ENCODE measurements at places on chromosomes 4 and X.

DNA sequence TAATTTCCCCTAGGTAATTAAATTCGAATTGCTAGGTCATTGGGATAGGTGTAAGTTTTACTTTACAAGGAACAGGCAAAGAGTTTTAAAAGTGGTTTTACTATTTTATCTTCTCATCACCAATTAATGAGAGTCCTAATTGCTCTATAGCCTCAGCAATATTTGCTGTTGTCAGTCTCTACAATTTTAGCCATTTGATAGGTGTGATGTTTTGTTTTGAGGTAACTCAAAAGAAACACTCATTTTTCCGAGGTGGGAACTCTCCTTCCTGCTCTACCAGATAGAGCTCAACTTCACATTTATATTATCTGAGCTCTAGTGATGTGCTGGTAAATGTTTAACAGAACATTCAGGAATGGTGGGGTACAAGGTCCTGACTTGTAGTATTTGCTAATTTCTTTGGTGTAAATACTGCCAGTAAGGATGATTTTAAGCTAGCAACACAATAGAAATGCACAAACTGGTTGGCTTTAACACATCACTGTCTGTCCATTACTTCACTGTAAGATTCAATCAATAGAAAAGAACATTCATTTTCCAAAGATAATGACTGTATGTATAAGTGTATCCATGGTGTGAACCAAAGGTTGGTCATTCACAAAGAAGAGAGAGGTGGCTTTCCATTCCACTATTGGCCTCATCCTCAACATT is 62.7 kb downstream of the LDB2 start:
- DNase-seq = no peak

- no peak for DNase-seq
Measured at GRCh38 chr4:41693629-41694028, 54.9 kb downstream of the PHOX2B start.

DNA sequence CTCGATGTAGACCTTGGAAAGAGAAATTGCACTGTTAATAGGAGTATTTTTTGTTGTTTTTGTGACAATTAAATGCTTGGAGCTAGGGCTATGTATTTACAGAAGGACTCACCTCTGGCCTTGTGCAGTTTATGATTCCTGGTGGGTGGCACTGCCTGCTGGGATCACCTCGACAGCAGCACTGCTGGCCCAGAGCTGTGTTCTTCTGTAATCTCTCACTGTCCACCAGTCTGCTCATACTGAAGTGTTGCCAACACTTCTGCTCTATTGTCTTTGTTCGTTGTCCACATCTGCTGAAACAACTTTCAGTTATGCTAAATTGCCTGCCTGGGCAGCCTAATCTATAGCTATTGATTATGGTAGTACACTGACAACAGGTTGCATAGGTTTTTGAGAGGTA is 194.4 kb upstream of the ANK2 start:
- no peak for DNase-seq

GRCh38 chr4:10212400-10212799 is 95.8 kb upstream of the WDR1 start:
- DNase-seq = no peak

- no peak for DNase-seq
Measured at GRCh38 chrX:43880425-43880824, 1.8 kb downstream of the MAOB start.

DNA sequence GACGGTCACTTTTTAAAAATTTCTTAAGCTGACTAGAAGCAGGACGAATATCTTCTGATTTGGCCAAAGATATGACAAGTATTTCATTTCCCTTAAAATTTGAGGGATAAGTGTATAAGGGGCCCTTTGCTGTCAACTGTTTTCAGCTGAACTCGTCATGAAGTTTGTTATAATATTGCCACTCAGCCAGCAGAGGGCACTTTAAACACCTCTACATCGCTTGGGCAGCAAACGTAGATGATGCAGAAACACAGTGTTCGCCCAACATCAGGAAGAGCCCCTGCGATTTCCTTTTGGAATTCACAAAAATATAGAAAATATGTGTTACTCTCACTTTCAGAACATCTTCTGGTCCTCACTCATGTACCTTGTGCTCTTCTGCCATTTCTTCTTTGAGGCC is 435.7 kb upstream of the FMR1 start:
- no peak for DNase-seq

- DNase-seq = no peak
Measured at GRCh38 chrX:154305541-154306205, 10.1 kb downstream of the TKTL1 start.

GRCh38 chrX:149007423-149007822 is 497.7 kb downstream of the IDS start:
- no peak for DNase-seq

DNA sequence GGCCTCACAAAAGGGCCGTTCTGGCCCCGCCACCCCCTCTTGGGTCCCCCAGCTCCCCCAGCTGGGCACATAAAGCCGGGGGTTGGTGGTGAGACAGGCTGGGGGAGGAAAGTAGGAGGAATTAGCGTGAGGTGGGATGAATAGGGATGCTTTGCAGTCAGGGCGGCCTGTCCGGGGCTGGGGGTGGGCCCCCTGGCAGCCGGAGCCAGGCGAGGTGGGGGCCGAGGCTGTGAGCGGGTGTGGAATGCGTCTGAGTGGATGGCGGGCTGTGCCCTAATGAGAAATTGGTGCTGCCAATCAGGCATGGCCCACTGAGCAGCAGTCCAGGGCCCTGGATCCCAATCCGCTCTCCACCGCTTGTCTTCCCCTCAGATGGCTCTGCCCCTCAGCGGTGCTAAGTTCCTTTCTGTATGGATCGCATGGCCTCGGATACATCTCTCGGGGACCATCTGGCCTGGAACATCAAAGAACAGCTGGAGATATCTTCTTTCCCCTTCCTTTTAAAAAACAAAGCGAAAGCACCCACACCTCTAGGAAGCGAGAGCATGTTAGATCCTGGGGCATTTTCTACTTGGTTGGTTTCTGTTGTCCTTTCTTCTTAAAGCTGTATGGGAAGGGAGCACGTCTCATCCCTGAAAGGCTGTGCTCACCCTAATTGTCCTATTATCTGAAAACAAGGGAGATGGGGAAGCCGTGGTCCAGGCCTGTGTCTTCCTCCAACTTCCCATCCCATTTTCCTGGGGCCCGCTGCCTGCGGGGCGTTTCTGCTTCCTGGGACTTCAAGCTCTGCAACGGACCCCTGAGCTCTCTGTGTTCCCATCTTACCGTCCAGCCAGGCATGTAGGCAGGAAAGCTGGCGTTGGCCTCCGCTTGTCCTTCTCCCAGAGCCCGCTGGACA is 106.9 kb downstream of the SORCS2 start:
- DNase-seq = no peak

DNA sequence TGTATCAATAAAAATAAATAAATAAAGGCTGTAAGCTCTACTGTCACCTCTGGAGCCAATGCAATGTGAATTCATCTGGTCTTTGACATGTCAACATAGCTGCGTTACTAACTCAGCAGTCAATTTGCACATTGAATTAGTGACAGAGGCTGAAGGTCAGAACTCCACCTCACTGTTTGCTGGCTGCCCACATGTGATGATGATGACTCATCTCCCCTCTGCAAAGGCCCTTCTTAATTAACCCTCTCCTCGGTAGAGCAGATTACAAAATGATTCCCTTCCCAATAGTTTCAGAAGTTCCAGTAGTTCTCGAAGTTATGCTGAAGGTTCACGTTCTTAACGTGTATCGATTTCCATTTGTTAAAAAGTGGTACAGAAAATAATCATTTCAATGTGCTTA is 1626.0 kb upstream of the TENM3 start:
- DNase-seq = no peak

DNA sequence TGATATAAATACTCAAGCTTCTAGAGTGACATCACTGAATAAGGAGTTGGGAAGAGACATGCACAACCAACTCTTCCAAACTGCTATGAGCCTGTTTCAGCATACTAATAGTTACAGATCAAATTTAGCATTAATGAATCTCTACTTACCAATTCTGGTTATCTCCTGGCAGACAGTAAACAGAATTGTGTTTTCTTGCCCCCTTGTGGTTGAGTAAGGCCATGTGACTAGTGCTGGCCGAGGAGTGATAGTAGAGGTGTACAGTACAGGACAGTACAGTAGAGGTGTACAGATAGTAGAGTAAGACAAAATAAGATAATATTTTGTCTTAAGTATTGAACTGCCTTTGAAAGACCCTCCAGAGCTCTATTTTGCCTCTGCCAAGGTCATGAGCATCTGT is 681.4 kb downstream of the GABRG1 start:
- no peak for DNase-seq

DNA sequence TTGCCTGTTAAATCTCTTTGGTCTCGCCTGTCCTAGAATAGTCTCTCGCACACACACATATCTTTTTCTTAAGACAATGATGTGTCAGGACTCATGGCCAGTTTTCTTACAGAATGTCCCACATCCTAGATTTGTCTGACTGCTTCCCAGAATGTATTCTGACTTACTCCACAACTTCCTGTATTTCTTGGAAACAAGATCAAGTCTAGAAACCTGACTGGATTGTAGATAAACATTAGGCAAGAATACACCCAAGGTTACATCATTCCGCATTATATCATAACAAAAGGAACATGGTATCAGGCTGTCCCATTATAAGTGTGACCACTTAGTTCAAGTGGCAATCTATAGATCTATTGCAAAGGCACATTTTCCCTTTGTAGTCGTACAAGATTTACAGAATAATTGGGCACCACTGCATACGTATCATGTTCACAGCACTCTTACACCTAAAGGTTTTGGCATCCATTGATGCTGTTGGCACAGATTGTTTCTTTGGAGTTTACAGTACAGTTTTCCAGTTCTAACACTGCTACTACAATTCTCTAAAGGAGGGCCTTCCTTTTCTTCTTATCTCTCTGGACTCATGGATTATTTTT is 56.4 kb downstream of the FBXW7 start:
- no peak for DNase-seq
